GM06990 (cell line): ENCODE measurements at places on chromosomes 4 and X.

- DNase-seq = peak; percentile 13
Observed at GRCh38 chrX:20378233-20378920, 111.7 kb upstream of the RPS6KA3 start.

- DNase-seq = no peak
Observed at GRCh38 chr4:87953826-87954225, 21.7 kb upstream of the SPP1 start.

- DNase-seq = no peak
Observed at GRCh38 chr4:140094438-140095420, 59.3 kb downstream of the MAML3 start.

- peak; percentile 45 for DNase-seq
Observed at GRCh38 chr4:1021386-1022050, 10.1 kb downstream of the FGFRL1 start.

- no peak for DNase-seq
Observed at GRCh38 chr4:169811476-169811875, 53.7 kb upstream of the HPF1 start.

DNA sequence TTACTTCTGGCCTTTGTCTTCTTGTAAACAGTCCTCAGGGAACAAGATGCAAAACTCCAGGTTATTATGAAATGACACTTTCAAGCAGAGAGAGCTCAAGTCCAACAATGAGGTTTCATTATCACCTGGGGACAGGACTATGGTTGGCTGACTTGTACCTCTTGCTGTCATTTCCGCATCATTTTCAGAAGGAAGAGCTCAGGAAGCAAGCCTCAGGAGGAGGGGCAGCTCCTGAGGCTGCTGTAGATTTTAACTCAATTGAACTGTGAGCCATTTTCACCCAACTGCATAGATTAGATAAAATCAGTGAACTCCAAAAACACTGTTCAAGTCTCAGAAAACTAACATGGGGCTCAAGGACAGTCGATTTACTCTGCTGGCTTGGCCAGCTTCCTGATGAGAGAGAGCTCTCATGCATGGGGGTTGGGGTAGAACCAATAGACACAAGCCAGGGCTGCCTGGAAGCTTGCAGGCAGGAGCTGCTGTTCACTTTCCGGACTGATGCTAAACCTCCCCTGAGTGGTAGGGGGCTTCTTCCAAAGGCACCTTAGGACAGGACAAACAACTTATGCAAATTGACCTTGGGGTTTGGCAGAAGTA, 23.6 kb downstream of the TMEM255A start:
- DNase-seq = peak; percentile 37

DNA sequence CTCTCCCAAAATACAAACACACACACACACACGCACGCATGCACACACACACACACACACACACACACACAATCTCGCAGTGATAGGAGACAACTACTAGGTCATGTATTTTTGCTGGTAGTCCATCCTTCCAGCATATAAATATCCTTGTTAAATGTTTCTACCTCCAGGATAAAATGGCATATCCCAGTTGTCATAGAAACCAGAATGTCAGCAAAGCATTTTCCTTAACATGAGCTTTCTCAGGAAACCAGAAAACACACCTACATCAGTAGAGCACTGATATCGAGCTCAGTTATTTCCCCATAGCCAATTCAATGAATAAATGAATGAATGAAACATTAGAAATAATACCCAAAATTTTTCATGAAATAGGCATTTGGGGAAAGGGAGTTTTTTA, 115.7 kb downstream of the PWWP3B start:
- DNase-seq = no peak

DNA sequence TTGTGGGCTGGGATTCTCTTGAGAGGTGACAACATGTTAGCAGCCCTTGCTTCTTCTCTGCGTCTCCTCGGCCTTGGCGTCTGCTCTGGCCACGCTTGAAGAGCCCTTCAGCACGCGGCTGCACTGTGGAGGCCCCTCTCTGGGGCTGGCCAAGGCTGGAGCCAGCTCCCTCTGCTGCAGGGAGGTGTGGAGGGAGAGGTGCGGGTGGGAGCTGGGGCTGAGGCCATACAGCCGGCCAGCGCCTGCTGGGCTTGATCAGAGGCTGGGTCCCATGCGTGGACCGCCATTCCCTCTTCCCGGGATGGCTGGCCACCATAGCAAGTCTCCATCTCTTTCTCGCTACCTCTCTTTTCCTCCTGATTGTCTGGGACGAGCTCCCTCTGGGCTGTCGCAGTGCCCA, 539.0 kb downstream of the PCDH7 start:
- no peak for DNase-seq

DNA sequence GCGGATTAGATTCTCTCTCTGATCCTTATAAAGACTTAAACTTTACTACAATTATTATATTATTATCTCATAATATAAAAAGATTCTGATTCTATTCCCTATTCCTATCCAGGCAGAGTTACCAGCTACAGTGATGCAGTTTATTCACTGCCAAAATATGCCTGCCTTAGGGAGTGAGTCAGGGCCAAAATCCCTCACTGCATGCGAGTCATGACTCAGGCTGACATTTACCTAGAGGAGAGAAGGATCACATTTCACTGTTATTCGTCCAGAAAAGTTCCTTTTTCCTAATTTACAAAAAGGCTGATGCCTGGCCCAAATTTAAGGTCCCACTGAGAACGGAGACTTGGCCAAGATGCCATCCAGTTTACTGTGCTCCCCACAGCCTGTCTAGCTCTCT, 168.5 kb upstream of the LDB2 start:
- no peak for DNase-seq

GRCh38 chrX:115372152-115372551, 82.6 kb downstream of the LUZP4 start:
- no peak for DNase-seq

DNA sequence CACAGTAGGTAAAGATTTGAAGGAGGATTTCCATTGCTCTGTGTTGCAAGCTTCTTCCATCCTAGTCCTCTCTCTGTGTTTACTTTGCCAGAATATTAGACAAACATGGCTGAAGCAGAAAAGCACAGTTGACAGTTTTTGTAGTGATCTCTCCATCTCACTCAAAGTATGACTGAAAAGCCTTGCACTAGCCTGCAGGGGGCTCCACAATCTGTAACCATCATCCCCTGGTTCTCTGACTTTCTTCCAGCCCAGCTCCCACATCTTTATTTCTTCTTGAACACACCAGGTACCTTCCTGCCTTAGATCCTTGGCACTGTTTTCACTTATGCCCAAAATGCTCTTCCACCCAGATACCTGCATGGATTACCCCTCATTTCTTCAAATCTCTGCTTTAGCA, 34.1 kb upstream of the HHIP start:
- no peak for DNase-seq

DNA sequence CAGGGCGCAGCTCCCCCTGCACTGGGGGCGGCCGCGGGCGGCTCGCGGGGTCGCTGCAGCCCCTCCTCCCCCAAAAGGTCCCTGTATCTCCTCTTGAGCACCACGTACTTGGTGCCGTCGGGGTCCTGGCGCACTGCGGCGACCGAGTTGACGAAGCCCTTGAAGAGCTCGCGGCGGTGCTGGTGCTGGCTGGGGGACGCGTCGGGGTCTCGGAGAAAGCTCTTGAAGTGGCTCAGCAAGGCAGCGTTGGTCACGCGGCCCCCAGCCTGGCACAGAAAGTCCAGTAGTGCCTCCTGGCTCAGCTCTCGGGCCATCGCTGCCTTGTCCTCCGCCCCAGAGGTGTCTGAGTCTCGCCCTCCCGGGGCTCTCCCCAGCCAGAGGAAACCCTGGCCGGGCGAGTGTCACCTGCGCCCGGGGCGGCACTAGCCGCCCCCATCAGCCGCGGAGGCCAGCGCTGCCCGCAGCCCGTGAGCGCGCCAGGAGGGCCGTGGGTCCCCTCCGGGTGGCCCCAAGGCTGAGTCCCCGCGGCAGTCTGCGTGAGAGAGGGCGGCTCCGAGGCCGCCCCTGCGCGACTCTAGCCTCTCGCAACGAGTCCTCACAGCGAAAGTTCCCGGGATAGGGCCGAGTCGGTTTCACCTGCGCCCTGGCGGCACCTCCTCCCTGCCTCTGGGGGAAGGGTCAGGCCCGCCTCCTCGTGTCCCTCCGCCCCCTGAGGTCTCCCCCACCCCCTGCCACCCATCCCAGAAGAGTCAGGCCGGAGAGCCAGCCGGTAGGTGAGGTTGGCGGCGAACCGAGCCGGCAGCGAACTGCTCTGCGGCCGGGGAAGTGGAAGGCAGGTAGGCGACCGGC, at the start of gene SOWAHB:
SOWAHB (minus strand) TSS at position 609 of the 849 bp plus-strand sequence; CDS start at position 314, 295 bp downstream.
- DNase-seq = peak; percentile 21

DNA sequence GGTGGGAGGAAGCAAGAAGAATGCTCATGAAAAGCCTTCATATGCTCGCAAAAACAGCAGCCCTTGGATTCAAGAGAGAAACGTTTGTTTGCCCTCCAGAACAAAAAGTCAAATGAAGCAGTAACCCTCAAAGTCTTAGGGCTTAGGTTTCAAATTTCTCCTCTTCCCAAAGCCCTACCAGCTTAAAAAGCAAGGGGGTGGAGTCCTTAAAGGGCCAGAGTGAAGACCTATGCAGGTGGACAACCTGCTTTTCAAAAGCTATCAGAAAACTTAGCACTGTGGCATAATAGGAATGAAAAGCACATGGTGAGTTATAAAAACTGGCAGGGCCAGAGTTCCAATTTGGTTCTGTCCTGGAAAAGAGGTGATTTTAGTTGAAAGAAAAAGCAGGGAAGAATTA, 253.3 kb downstream of the NAP1L3 start:
- no peak for DNase-seq

GRCh38 chr4:135269125-135269890, 1067.7 kb upstream of the PABPC4L start:
- DNase-seq = no peak

DNA sequence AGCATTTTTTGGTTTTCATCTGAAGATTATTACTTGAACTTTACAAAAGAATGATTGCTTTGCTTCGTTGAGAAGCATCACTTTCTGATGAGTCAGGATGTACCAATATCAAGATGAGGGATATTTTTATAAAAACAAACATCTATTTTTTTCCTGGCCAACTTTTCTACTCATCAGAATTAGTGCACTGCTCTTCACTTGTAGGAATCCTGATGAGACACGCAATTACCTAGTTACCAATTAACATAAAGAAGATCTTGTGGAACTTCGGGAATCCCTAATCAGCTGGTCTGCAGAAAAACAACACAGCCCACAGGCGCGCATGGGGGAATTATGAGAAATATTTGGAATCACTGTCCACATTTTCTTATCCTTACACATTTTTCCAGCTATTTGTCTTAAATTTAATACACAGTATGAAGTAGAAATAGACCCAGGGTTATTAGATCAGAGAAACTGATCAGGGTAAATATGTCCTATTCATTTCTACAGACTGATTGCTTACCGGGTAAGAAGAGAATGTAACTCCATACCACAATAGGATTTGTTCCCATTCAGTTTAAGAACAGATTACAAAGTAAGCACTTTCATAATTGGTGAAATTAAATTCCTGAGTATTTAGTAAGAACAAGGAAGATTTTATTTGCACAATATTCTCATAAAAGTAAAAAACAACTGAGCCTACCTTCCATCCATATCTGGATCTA, 50.9 kb downstream of the MFAP3L start:
- no peak for DNase-seq

- no peak for DNase-seq
Observed at GRCh38 chrX:29728639-29729038, 486.7 kb upstream of the MAGEB2 start.

DNA sequence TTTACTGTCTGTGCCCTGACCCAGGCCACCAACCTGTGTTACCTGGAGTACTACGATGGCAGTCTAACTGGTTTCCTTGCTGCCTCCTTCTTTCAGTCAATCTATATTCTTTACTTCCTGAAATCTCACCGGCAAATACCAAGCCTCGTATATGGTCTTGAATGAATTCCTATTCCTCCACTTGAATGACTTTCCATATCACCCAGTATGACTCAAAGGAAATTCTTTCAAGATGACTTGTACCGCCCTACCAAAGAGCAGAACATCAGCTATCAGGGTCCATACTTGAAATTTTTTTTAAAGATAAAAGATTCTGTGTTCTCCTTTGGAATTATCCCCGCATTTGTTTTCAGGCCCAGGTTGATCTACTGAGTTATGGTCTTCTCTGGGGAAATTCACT, 378.0 kb downstream of the AFF2 start:
- no peak for DNase-seq

- no peak for DNase-seq
Observed at GRCh38 chrX:102837847-102838246, 99.2 kb upstream of the RAB40AL start.

DNA sequence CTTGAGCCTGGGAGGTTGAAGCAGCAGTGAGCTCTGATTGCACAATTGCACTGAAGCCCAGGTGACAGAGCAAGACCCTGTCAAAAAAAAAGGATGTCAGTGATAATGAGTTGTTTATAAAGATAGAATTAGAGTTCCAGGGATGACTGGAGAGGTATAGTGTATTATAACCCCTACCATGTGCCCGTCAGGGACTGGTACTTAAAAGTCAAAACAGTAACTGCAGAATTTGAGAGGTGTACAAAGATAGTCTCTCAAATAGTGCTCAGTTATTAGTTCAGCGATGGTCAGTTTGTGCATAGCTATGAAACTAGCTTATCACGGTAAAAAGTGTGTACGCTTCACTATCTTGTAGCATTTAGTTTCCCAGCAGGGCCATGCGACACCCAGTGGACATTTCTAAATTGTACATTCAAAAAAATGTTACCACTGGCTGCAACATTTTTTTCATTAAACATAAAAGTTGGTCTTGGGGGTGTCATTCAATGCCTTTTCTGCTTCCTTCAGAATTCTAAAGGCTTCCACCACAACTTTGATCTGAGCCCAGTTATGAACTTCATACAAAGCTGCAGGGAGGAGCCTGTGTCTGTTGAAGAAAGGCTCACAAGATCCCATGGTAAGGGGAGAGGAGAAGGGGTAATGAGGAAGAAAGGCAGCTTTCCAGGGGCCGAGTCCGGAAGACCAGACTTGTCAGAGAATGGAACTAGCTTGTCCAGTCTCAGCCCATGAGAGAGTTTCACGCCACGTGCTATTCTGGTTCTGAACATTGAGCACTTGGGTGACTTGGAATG, 9.2 kb upstream of the GYG2 start:
- DNase-seq = no peak

DNA sequence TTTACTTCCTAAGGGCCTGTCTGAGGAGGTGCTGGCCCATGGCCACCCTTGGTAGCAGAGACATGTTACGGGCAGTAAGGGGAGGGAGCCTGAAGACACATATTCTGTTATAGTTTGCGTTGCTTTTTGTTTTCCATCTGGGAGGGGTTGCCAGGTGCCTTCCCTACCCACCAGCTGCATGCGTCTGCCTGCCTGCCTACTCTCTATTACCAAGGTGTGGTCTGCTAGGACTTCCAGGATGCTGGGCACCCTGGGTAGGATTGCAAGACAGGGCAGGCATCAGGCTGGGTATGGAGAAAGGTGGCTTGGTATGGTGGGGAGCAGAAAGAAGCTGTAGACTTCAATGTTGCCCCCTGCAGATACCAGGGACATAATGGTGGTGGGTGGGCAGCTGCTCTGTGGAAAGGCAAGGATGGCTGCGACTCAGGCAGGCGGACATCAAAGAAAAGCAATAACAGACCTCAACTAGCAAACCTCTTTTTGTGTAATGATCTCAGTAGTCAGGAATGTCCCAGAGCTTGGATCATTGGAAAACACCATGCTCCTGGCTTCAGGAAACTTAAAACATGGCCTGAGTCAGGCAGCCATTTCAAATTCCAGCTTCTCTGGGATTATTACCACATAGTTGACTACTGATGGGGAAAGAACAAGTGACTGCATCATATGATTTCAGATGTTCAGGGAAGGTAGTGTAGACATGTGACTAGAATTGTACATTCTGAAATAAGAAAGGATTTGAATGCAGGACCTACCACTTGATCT, 67.8 kb downstream of the HOPX start:
- DNase-seq = no peak

GRCh38 chr4:189092581-189092980, 848.1 kb upstream of the FRG1 start:
- no peak for DNase-seq
